ENCODE measurements at places on chromosomes 7 and 10. TPM values are rescaled to one million over a fixed set of nuclear protein-coding genes. Genes with fewer than 3 reads are reported as not detected.
A peak's percentile ranks its signal among the peaks of the same experiment; 100 is the strongest.

- no peak overlapping the region for H3K4me3 ChIP-seq
- peaks cover 2% of the 10 kb centered on the region for H3K4me1 ChIP-seq
- H3K27me3 ChIP-seq: peaks cover 8% of the 10 kb centered on the region
- no peak for DNase-seq
Measured at GRCh38 chr7:958221-959200, 4.0 kb upstream of the ADAP1 start.

GRCh38 chr7:127941476-127942210 lies 89.6 kb downstream of the LRRC4 start:
- no peaks in the 10 kb centered on the region for H3K27me3 ChIP-seq
- H3K36me3 ChIP-seq: peaks cover 40% of the 10 kb centered on the region
- H3K4me1 ChIP-seq: peaks cover 3% of the 10 kb centered on the region
- H3K4me3 ChIP-seq: no peak overlapping the region

DNA sequence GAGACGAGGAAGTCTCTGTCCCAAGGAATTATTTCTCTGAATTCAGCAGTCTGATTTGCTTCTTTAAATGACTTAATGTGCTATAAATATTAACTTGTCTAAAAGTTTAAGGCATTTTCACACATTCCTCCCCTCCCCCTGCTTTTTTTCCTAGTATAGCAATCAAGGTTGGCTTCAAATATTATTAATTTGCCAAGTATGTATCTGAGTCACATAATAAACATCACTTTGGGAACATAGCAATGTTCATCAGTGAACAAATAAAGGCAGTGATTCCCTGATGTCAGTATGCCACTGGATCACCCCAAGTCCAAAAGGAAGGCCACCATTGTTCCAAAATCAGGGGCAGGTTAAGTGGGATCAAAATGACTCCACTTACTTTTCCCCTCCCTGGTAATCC lies 40.5 kb downstream of the PDE6C start:
- H3K4me1 ChIP-seq: no peaks in the 10 kb centered on the region
- no peaks in the 10 kb centered on the region for H3K36me3 ChIP-seq
- no peak overlapping the region for H3K27ac ChIP-seq

GRCh38 chr10:45673074-45673648 lies 589 bp upstream of the ZFAND4 start:
- H3K27me3 ChIP-seq: no peaks in the 10 kb centered on the region
- no peak for DNase-seq
- H3K4me1 ChIP-seq: peaks cover 21% of the 10 kb centered on the region

- peak; percentile 87 for DNase-seq
- peaks cover 32% of the 10 kb centered on the region for H3K36me3 ChIP-seq
- peak overlapping the region; percentile 97 for H3K27ac ChIP-seq
- H3K4me1 ChIP-seq: peaks cover 35% of the 10 kb centered on the region
- H3K4me3 ChIP-seq: peak overlapping the region; percentile 98
- no peaks in the 10 kb centered on the region for H3K27me3 ChIP-seq
Measured at GRCh38 chr7:76358011-76358480, 745 bp downstream of the YWHAG start.

The APBB1IP gene
- 40.0 TPM for total RNA-seq

The NCF1 gene
- not detected for total RNA-seq

The CALML5 gene
- not detected for total RNA-seq

The MYL7 gene
- not detected for total RNA-seq
